A549 treated with DMSO at 1 μM for 4 hours (cell line): ENCODE measurements at places on chromosomes 16 and 17. TPM values are rescaled to one million over a fixed set of nuclear protein-coding genes. Genes with fewer than 3 reads are reported as not detected.

Gene NIP7
- 55.7 to 75.5 TPM (median 61.9 TPM) in 5 replicates for total RNA-seq

Gene TAT
- total RNA-seq = 0.05 to 0.11 TPM (median 0.07 TPM) in 3 of 5 replicates, not detected in the others

Gene LDHD
- 0.55 to 0.99 TPM (median 0.67 TPM) in 5 replicates for total RNA-seq

Gene SCGB1C2
- total RNA-seq = not detected in 5 replicates

Gene PLD6
- total RNA-seq = 6.6 to 8.5 TPM (median 7.1 TPM) in 5 replicates

Gene MEIOC
- total RNA-seq = 2.0 to 4.7 TPM (median 3.6 TPM) in 5 replicates

Gene FDXR
- 54.9 to 76.2 TPM (median 59.9 TPM) in 5 replicates for total RNA-seq

Gene IRX6
- total RNA-seq = not detected in 5 replicates

Gene MYH2
- not detected in 5 replicates for total RNA-seq

Gene TRIM72
- total RNA-seq = 0.02 TPM in 5 replicates

Gene CDH1
- 3.7 to 4.8 TPM (median 4.2 TPM) in 5 replicates for total RNA-seq

Gene EME1
- total RNA-seq = 15.2 to 17.4 TPM (median 16.0 TPM) in 5 replicates

Gene ITGB3
- total RNA-seq = 2.7 to 5.4 TPM (median 5.3 TPM) in 5 replicates

Gene ARSG
- 1.1 to 2.7 TPM (median 1.7 TPM) in 5 replicates for total RNA-seq

Gene GAS2L2
- total RNA-seq = 0.03 to 0.13 TPM (median 0.07 TPM) in 5 replicates

Gene OR2C1
- not detected in 5 replicates for total RNA-seq

Gene CPD
- total RNA-seq = 22.9 to 35.5 TPM (median 32.4 TPM) in 5 replicates

Gene TNFRSF13B
- not detected in 5 replicates for total RNA-seq

Gene HOXB5
- 1.2 to 3.3 TPM (median 2.4 TPM) in 5 replicates for total RNA-seq

Gene RCVRN
- 0.13 TPM in 1 of 5 replicates, not detected in the others for total RNA-seq

Gene EVPL
- total RNA-seq = 11.9 to 17.9 TPM (median 14.9 TPM) in 5 replicates
